ENCODE measurements at places on chromosomes 3 and 15.

DNA sequence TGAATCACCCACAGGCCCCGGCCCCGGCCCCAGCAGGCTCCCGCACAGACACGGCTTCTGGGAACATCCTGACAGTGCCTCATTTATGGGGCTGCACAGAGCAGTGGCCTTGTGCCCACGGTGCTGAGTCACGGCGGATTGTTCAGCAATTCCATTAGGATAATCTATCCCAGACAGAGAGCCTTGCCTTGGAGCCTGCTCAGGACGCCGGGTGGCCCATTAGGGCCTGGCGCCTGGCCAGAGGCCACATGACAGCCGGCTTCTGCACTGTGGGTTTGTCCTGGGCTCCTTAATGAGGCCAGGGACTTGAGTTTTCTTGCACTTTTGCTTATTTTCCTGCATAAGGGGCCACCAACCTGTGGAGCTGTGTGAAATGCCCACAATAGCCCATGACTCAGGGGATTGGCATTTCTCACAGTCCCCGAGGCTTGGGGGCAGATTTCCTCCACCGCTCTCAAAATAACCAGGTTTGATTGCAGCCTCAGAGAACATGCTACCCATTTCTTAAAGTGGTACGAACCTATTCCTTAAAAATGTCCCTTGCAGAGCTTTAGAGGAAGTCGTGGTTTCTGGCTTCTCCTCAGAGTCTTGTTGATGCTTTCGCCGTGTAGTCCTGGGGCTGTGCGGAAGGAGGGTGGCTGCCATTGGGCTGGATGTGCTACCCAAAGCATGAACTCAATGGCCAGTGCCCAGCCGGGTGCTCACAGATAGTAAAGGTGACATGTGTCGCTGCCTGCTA is 19.0 kb downstream of the SYNM start:
- no peak for DNase-seq

- DNase-seq, result no peak
Observed at GRCh38 chr15:78229431-78230406, 4.6 kb downstream of the ACSBG1 start.

- DNase-seq, result peak; percentile 76
Observed at GRCh38 chr3:9396301-9396631, 1.1 kb upstream of the SETD5 start.

- DNase-seq, result no peak
Observed at GRCh38 chr3:155859859-155860258, 5.6 kb upstream of the SLC33A1 start.

DNA sequence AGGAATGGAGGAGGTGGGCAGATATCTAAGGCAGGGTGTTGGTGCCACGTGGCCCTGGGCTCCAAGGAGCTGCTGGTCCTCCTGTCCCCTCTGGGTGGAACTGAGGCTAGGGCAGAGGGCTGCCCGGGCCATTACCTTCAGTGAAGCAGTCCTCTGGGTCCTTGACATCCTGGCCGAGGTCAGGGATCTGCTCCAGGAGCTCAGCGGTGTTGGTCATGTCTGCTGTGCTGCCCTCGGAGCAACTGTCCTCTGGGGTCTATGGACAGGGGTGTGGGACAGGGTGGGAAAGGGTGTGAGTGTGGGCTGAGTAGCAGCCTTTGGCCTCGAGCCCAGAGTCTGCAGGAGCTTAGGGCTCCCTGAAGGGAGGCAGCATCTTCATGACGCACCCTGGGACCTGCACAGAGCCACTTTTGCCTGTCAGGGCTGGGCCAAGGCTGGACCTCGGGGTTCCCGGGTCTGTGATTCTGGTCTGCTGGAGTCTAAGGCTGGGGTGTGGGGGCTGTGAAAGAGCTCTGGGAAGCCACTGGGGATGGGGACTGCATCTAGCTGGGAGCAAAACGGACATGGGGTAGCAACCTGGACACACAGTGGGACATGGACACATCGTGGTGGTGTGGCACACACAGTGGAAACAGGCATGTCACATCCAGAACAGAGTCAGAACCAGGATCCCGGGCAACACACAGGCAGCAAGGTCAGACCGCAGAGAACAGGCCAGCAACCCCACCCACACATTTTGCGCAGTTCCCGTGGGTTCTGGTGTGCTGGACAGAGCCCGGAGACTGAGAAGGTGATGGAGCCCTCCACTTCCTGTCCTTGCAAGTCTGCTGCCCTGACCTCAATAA is 72.7 kb downstream of the SCN5A start:
- DNase-seq, result no peak

- no peak for DNase-seq
Observed at GRCh38 chr3:177449360-177450006, 252.2 kb upstream of the TBL1XR1 start.

- no peak for DNase-seq
Observed at GRCh38 chr3:126158016-126158911, 22.1 kb downstream of the ALDH1L1 start.

DNA sequence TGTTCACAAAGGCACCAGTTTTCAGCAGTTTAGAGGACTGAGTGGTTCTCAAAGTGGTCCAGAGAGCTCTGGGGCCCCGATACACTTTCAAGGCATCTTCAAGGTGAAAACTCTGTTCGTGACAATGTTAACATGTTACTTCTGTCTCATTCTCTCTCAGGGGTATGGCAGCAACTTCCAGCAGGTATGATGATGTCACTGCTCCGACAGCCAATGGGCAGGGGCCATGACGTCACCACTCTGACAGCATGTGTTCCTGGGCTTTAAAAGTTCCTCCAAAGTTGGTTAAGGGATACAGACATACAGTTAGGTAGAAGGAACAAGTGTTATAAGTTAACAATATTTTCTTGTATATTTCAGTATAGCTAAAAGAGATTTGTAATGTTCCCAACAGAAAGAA is 87.9 kb downstream of the KLF15 start:
- DNase-seq, result no peak

GRCh38 chr15:42602501-42602900 is 27.1 kb downstream of the STARD9 start:
- no peak for DNase-seq

GRCh38 chr3:171503817-171504216 is 43.6 kb upstream of the TNIK start:
- no peak for DNase-seq

DNA sequence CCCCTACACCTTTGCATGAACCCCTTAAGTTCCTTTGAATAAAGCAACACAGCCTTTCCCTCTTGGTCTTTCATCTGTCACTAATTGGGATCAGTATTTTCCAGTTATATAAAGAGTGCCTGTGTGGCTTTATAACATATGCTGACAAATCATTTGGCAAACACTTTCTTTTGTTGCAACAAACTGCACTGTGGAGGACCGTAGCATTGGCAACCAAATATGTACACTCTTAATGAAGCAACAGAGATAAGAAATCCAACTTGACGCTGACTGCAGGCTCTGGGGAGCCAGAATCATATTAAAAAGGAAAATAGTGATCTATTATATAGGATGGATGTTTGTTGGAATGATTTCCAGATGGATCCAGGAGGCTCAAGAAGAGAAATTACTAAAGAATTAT is 120.1 kb upstream of the PRICKLE2 start:
- no peak for DNase-seq

GRCh38 chr15:89500397-89501270 is 4.3 kb upstream of the RHCG start:
- no peak for DNase-seq

- no peak for DNase-seq
Observed at GRCh38 chr15:47787875-47788274, 70.6 kb downstream of the SEMA6D start.

DNA sequence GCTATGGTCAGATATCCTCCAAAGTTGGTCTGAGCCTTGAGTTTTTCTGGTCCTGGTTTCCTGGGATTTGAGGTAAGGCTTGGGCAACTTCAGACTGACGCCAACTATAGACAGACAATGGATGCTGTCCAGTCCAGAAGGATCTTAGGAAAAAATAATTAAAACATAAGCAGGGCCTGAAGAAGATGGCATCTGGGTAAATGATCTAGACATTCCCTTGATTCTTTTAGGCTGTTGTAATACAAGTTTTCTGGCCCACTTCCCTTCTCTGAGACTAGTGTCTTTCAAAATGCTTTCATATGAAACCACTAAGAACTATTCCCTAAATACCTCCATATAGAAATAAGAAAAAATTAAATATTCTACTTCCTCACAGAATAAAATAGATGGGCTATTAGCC is 47.7 kb upstream of the PLXND1 start:
- DNase-seq, result no peak

DNA sequence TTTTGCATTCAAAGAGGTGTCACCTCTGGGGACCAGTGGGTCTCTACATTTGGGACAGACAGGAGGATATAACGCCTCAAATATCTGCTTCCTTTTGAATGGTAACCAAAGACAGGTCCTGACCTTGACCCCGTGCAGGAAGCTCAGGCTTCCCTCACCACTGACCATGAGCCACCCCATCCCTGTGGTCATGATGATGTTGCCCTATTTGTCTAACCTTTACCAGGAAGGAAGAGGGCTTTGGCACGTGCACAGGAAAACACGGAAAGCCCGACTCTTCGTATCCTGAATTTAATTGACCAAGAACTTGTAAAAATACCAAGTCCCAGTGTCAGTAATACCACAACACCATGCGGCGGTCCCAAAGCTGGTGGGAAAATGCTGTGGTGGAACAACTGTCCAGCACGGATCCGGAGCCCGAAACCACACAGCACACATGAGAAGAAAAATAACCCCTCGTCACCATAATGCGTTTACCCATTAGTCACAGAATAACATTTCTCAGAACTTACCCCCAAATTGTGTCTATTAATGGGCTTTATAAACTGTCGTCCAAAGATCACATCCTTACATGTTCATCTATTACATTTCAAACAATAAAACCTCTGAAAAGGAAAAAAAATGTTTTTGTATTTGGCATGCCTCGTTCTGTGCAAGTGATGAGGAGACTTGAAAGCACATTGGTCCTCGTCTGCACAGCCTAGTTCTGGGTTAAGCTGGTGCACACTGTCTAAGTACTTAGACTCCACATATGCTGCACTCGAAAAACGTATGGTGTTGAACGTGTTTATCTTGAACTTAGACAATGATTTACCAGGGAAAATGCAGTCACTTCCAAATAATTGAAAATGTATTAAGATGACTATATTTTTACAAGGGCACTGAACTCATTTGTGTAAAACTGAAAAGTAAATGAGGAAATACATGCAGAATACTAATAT is 118.9 kb upstream of the IGF1R start:
- no peak for DNase-seq

DNA sequence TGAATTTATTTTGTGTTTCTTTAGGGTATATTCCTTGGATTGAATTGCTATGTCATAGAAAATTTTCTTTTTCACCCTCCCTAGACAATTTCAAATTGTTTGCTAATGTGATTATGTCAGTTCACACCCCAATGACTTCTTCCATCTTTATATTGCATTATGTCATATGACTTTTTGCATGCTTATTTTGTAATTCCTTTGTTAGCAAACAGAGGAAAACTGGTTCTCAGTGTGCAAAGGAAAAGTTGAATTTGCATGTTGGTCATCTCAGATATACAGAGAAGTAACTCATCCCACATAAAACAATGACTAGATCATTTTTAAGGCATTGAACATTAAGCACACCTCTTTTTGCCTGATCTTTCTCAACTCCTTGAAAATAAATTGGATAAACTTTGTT is 3.3 kb upstream of the RNF13 start:
- no peak for DNase-seq

GRCh38 chr3:77039606-77040171 is at the start of gene ROBO2:
TSS of gene ROBO2 (plus strand) at chr3:77040099. CDS start at chr3:77040786, 687 bp downstream.
- DNase-seq, result no peak

GRCh38 chr3:103919327-103919726 is 1447.4 kb upstream of the ALCAM start:
- DNase-seq, result no peak

DNA sequence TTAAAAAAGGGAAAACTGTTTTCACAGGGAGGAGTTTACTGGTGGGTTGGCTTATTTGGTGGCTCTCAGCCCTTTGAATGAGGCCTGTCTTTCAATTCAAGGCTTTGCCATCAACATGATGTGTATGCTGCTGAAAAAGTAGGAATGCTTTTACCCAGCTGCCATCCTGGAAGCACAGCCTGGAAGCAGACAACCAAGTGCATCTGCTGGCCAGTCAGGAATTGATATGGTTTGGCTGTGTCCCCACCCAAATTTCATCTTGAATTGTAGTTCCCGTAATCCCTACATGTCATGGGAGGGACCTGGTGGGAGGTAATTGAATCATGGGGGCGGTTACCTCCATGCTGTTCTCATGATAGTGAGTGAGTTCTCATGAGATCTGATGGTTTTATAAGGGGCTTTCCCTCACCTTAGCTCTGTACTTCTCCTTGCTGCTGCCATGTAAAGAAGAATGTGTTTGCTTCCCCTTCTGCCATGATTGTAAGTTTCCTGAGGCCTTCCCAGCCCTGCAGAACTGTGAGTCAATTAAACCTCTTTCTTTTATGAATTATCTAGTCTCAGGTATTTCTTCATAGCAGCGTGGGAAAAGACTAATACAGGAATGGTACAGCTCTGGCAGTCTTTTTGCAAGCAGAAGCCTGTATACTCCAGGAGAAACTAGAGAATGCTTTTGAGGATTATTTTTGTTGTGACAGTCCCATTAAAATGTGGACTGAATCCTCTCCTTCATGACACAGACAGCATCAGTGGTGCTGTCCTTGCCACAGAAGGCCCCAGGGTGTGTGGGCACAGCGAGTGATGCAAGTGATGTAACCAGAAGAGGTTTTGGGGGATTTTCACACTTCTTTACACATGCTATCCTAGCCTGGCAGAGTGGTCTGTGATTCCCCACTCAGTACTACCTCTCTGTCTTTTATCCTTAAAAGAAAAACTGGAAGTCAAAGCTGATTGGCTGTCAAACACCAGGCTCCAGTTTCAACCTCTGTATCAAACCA is 20.0 kb downstream of the PLCL2 start:
- no peak for DNase-seq

DNA sequence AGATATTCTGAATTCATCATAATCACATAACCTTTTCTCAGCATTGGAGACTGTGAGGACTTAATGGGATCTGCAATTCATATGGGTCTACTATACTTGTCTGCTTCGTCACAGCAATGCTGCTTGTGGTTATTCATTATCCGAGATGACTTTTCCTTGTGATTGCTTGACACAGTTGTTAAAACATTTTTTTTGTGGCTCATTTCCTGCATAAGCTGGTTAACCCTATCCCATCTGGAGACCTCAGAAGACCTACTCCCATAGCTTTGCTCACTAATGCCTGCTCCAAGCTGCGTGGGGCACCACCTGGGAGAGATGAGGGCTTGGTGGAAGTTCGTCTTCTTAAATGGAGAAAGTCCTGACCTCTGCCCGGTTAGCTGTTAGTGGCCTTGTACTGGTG is 360.8 kb downstream of the CHST2 start:
- no peak for DNase-seq

GRCh38 chr3:64244011-64244942 is 19.0 kb upstream of the PRICKLE2 start:
- no peak for DNase-seq

DNA sequence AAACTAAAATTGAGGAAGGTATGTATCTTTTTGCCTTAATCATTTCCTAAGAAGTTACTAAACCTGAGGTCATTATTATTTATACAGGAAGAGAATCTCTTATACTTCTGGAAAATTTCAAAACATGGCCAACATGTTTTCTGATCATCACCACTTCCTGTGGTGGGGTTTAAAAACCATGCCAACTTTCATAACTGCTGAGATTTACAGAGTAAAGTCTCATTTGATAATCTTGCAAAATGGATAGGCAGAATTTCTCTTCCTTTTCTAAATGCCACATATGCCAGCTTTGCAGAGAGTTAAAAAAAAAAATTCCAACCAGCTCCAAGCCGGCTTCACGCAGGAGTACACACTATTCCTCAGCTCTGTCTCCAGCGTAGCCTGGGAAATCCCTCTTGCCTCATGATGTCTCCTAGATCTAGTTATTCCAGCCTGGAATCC is 124.3 kb upstream of the SPRED1 start:
- DNase-seq, result no peak

- no peak for DNase-seq
Observed at GRCh38 chr3:40381904-40382616, 4.9 kb upstream of the ENTPD3 start.

GRCh38 chr3:71511446-71511845 is 72.1 kb downstream of the FOXP1 start:
- no peak for DNase-seq
